Activated gamma-delta T cell (primary cell): ENCODE measurements at places on chromosomes 4 and X.

GRCh38 chr4:110487873-110488272 lies 11.9 kb downstream of the ENPEP start:
- no peak for DNase-seq

- no peak for DNase-seq
Observed at GRCh38 chr4:87025614-87026041, 90.8 kb downstream of the AFF1 start.

GRCh38 chrX:31293409-31293808 lies 221.6 kb upstream of the FTHL17 start:
- DNase-seq = no peak

- DNase-seq = no peak
Observed at GRCh38 chr4:74456056-74456744, 11.3 kb downstream of the AREG start.

DNA sequence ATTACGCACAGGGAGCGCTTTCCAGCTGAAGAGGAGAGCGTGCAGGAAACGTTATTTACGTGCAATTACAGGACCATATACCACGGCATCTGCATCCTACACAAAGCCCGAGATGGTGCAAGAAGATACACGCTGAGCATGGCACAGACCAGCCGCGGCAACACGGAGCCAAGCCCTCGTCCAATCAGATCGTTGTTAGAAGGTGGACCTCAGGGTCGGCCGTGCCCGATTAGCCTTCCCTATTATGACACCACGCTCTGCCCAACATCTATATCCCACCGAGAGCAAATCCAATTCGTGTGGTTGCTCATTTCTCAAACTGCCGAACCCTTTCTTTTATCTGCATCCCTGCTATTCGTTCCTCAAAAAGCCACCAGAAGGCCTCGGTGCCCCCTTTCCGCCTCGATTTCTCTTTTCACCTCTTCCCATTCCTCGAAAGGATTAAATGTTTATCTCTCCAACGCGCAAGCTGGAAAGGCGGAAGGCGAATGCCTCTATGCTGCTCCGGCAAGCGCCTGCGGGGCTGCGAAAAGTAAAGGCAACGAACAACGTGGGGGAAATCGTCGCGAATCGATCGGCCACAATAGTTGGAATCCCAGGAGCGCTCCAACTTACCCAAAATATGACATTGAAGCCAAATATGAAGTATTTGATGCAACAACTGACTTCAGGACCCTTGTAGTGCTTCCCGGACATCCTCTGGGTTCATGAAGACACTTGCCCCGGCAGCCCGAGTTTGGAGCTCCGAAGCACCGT lies 702 bp downstream of the TSPAN5 start:
- DNase-seq = no peak

GRCh38 chr4:44869222-44869882 lies 143.0 kb upstream of the GNPDA2 start:
- no peak for DNase-seq

GRCh38 chr4:155973639-155974475 lies 20.2 kb upstream of the CTSO start:
- no peak for DNase-seq
